Right kidney (tissue), 9 donors: ENCODE measurements at places on chromosomes 13 and 19.

GRCh38 chr13:108974686-108975085, 345.3 kb downstream of the MYO16 start:
- no peak for DNase-seq

- no peak for DNase-seq
Observed at GRCh38 chr19:906480-906879, 6.5 kb downstream of the R3HDM4 start.

DNA sequence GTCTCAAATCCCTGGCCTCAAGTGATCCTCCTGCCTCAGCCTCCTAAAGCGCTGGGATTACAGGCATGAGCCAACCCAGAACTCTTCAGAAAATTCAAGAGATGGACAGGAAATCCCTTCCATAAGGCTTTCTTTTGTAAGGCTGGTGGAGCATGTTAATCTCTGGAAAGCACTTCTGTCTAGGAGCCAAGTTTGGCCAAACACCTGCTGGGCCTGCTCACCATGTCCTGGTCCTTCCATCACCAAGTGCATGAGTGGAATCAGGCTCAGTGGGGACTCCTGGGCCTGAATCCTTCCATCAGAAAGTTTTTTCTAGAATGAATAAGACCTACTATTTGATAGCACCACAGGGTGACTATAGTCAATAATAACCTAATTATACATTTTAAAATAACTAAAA, 148.0 kb downstream of the DCLK1 start:
- no peak for DNase-seq

DNA sequence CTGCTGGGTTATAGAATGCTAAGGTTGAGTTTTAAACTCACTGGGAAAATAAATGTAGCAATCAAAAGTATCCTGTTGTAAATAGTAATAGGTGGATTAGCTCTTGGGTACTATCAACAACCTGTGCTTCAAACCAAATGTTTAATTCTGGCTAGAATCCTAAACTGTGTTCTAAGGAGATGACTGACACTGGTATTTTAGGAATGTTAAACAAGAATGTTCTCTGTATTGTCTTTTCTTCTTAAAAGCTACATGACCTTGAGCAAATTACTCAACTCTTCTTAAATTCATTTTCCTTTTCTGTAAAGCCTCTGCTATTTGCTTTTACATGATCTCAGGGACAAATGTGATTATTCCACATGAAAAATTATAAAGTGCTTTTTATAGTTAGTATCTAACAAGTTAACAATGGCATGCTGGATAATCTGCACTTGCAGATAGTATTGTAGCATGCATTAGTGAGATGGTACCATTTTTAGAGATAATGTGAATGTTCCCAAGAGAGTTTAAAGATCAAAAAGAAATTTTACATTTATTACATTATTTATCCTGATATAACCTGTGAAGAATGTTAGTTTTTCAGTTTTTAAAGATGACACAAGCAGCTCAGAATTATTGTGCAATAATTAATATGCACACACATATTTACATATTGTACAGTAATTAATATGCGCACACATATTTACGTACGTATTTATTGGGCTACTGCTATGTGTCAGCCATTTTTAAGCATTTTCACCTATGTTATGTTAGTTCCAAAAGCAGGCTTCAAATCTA, 13.6 kb upstream of the EPSTI1 start:
- no peak for DNase-seq

DNA sequence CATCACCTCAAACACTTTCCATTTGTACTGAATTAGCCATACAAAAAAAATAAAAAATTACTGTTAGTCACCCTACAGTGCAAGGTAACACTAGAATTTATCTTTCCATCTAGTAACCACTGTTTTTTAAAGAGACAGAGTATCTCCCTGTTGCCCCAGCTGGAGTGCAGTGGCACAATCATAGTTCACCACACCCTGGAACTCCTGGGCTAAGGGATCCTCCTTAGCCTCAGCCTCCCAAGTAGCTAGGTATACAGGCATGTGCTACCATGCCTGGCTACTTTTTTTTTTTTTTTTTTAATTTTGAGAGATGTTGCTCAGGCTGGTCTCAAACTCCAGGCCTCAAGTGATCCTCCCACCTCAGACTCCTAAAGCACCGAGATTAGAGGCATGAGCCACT, 17.9 kb downstream of the ANKRD10 start:
- DNase-seq, result no peak

DNA sequence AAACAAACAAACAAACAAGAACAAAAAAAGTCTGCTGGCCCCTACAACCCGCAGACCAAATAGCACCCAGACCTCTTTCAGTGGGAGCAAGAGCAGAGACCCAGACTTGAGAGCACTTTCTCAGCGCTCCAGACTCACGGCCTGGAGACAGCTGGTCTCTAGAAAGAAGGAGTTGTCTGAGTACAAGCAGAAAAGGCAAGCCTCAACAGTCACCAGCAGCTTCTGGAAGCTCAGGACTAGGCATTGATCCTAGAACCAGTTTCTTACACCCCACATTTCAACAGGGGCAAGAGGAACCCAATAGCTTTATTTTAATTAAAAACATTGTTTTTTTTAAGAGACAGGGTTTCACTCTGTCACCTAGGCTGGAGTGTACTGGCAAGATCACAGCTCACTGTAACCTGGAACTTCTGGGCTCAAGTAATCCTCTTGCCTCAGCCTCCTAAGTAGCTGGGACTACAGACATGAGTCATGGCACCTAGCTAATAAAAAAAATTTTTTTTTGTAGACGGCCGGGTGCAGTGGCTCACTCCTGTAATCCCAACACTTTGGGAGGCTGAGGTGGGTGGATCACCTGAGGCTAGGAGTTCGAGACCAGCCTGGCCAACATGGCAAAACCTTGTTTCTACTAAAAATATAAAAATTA, 30.4 kb downstream of the RASL11A start:
- DNase-seq, result no peak

- DNase-seq, result no peak
Observed at GRCh38 chr13:32121316-32121715, 89.7 kb downstream of the FRY start.

GRCh38 chr19:3398900-3399278, 32.5 kb downstream of the NFIC start:
- DNase-seq, result no peak

GRCh38 chr19:53196777-53197396, 3.7 kb upstream of the ZNF665 start:
- DNase-seq, result peak; percentile 87

- DNase-seq, result no peak
Observed at GRCh38 chr13:39035204-39035603, 2.7 kb downstream of the PROSER1 start.

- DNase-seq, result no peak
Observed at GRCh38 chr19:27765912-27766725, 1446.8 kb downstream of the UQCRFS1 start.

GRCh38 chr13:33775339-33776108, 42.4 kb upstream of the RFC3 start:
- DNase-seq, result no peak

GRCh38 chr19:58417071-58417470, 8.6 kb downstream of the ZNF584 start:
- DNase-seq, result no peak

DNA sequence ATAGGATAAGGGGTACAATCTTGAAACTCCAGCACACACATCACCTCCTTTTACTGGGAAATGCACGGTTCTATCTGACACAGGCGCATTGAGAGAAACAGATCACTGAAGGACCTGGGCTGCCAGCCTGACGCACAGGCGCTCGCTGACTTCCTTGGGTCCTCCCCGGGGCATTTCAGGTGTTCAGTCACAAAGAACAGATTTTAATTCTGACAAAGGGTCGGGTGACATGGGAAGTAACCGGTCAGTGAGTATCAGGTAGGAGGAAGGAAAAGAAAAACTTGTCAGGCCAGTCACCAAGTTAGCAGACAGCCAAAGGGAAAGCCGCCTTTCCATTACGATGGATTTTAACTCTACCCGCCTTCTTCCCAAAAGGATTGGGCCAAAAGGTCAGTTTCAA, 39.6 kb downstream of the INSR start:
- DNase-seq, result peak; percentile 29

DNA sequence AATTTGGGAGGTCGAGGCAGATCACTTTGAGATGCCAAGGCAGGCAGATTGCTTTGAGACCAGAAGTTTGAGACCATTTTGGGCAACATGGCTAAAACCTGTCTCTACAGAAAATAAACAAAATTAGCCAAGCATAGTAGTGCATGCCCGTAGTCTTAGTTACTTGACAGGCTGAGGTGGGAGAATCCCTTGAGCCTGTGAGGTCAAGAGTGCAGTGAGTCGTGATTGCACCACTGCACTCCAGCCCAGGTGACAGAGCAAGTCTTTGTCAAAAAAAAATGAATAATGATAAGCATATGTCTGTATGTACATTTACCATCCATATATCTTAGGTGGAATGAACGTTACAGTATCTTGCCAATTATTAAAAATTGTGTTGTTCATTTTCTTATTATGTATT, 2447.7 kb downstream of the PCDH9 start:
- no peak for DNase-seq

GRCh38 chr19:6654347-6655310, 15.3 kb downstream of the TNFSF14 start:
- DNase-seq, result no peak

- no peak for DNase-seq
Observed at GRCh38 chr13:110758195-110758805, 44.8 kb downstream of the ING1 start.

GRCh38 chr13:51688937-51689662, 104.8 kb downstream of the WDFY2 start:
- no peak for DNase-seq

DNA sequence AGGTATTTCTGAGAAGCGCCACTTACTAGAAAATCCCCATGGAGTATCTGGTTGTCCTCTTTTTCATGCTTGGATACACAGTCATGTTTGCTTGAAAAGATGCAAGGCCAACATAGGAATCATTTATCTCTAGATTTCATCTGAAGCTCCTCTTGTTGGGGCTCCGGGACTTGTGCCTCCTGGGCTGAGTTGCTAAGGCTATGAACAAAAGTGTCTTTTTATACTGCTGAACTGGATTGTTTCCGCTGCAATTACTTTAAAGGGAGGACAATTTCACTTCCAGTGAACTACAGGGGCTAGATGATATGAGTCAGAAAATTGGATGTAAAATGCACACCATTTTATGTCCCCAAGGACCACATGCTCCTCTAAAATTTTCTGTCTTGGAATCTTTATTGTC, 114.1 kb downstream of the TNFSF13B start:
- DNase-seq, result no peak

DNA sequence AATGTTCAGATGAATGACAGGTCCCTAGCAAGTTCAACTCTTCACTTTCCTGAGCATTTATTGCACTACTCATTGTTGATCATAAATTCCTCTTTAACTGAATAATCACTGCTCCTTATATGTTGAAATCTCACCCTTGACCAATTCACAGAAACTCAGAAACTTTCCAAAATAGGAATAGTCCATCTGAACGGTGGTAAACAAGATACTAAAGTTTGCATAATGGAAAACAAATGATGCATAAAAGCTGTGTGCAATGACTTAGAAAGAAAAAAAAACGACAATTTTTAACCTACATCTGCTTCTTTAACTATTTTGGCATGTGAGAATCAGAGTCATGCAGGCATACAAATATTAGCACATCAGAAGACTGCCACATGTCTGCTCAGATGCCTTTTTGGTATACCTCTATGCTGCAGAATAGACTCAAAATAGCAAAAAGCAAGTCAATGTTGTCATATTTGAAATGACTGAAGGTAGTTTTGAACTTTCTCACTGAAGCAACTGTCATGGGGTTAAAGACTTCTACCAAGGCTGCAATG, 34.8 kb downstream of the SLC10A2 start:
- DNase-seq, result no peak

DNA sequence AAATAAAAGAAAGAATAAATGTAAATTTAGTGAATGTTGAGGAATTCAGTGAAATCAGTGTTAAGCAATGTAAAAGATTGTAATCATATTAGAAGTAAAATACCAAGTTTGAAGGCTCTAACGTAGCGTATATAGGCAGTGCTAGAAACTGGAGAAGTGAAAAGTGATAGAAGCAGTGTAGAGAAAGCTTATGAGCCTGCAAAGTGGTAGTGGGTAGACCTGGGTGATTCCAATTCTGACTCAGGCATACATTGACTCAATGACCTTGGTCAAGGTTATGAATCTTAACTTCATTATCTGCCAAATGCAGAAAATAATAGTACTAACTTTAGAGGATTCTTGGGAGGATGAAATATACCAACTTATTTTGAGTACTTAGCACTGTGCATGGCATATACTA, 4.1 kb downstream of the SLC10A2 start:
- no peak for DNase-seq
